ENCODE measurements at places on chromosomes 6 and 20. TPM values are rescaled to one million over a fixed set of nuclear protein-coding genes. Genes with fewer than 3 reads are reported as not detected.

DNA sequence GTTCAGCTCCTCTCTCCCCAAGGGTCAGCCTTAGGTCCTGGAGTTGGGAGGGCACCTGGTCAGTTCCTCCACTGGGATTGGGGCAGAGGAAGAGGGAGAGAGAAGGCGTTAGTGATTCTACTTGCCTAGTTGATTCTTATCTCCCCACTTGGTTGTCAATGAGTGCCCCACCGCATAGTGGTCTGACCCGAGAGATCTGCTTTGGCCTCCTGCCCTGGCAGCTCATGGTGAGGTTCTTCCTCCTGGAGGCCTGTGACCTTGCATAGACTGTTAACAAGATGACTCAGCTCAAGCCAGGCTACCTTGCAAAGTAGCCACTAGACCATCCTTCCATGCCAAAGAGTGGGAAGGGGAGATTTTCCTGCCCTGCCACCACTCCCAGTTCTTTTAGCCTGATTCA is 160.6 kb downstream of the TMEM200A start:
- DNase-seq: no peak

DNA sequence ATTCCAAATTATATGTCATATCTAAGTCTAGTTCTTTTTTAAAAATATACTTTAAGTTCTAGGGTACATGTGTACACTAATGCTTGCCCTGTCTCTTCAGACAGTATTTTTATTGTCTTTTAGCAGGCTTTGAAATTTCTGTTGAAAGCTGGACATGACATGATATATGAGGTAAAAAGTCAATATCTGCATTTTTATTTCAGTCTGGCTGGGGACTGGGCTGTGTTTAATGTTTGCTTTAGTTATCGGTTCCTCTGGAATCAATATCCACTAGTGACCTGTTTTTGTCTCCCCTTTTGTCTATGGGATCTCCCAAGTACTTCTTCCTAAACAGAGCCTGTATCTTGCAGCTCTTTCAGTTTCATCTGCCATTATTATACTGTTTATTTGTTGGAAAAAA is 786.2 kb upstream of the GJE1 start:
- DNase-seq: no peak

DNA sequence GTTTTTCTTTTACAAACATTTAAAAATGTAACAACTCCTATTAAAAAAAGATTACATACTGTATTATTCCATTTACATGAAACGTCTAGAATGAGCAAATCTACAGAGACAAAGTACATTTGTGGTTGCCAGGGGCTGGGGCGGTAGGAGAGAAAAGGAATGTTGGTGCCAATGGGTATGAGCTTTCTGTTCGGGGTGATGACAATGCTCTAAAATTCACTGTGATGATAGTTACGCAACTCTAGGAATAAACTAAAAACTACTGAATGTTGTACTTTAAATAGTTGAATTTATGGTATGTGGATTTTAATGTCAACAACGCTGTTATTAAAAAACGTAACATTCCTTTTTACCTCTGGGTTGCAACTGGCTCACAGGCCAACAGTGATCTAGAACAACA is 211.1 kb downstream of the GMDS start:
- DNase-seq: no peak

The PDE7B gene
- total RNA-seq: 24.5 TPM

DNA sequence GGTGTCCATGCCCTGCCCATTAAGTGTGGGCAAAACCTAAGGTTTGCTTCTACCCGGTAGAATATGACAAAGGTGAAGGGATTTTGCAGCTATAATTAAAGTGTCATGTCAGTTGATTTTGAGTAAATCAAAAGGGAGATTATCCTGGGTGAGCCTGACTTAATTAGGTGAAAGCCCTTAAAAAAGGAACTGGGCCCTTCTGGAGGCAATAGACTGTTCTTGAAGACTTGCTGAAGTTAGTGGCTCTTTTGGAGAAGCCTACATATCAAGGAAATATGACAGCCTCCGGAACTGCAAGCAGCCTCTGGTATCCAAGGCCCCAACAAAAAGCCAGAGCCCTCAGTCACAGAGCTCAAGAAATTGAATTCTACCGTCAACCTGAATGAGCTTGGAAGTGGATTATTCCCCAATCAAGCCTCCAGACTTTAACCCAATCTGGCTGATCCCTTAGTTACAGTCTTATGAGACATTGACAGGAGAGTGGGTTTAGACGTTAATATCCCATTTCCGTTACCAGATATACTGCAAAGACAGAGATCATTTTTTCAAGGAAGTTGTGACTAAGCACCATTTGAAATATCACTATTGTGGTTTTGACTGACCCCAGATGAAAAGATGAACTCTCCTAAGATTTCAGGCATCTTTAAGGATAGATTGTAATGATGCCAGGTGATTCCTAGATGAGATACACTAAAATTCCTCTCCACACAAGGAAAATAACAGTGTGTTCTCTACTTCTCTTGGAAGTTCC is 303.4 kb downstream of the PLCB1 start:
- DNase-seq: no peak

The BPIFB4 gene
- not detected for total RNA-seq

GRCh38 chr6:150494241-150494640 is 105.4 kb upstream of the PLEKHG1 start:
- DNase-seq: peak; percentile 57
